ENCODE measurements at places on chromosomes 16 and 17.

- DNase-seq: no peak
Observed at GRCh38 chr17:15392326-15392741, 50.9 kb upstream of the TEKT3 start.

DNA sequence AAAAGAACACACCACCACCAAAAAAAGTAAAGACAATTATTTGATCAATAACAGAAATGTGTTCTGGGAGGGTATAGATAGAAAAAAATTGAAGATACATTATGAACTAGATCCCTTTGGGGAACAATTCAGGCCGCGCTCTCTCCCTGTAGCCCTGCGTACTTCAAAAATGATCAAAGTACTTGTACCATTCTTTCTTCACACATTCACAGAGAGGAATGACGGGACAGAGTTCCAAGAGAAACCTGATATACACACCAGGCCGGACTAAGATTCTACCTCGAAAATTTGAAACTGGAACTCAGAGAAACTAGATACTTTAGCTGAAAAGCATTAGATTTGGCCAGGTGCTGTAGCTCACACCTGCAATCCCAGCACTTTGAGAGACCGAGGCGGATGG, 50.0 kb downstream of the CNOT1 start:
- no peak for DNase-seq

DNA sequence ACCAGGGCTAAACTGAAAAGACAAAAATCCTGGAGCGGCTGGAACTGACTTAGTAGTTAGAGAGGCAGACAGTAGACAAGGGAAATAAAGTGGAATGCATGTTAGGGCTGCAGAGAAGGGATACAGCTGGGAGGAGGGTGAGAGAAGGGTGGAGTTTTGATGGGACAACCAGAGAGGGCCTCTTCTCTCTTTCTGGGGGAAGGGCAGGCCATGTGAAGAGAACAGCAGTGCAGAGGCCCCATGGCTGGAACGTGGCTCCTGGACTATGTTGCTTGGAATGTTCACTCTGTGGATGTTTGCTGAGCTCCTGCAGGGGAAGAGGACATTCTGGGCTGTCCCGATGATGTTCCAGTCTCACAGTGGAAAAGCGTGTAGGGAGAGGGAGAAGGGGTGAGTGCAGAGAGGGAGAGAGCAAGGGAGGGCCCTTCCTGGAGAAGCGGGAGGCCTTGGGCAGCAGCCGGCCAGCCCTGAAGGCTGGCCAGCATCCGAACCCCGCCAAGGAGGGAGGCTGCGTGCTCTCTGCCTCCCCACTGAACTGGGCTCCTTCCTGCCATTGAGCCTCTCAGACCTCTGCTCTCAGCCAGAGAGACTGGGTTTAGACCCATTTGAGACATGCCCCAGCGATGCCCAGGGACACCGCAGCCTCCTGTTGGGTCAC, 33.1 kb upstream of the GSE1 start:
- DNase-seq: no peak

- DNase-seq: no peak
Observed at GRCh38 chr17:38873640-38874380, 4.0 kb downstream of the LASP1 start.

- DNase-seq: no peak
Observed at GRCh38 chr17:80921159-80921558, 70.5 kb upstream of the CHMP6 start.

DNA sequence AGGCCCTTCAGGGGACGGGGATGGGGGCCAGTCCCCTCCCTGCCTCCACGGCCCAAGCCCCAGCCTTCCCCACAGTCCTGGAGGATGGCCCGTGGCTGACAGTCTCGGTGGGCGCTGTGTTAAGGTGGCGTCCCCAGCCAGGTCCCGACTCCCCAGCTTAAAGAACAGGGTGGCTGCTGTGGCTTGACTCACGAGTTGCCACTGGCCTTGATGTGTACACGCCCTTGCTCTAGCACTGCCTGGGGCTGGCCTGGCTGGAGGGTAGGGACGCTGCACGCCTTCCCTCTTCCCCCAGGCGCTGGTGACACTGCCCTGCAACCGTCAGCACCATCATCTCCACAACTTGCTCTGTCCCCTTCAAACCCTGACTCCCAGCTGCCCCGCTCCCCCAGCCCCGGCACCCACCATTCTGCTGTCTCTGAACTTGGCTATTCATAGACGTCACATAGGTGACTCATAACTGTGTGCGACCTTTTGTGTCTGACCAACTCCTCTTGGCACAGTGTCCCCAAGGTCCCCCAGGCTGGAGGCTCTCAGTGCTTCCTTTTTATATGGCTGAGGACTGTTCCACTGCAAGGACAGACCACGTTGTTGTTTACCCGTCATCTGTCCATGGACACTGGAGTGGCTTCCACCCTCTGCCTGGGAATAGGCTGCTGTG, 6.3 kb downstream of the GNPTG start:
- DNase-seq: no peak

- DNase-seq: no peak
Observed at GRCh38 chr16:9824200-9825068, 357.8 kb downstream of the GRIN2A start.

DNA sequence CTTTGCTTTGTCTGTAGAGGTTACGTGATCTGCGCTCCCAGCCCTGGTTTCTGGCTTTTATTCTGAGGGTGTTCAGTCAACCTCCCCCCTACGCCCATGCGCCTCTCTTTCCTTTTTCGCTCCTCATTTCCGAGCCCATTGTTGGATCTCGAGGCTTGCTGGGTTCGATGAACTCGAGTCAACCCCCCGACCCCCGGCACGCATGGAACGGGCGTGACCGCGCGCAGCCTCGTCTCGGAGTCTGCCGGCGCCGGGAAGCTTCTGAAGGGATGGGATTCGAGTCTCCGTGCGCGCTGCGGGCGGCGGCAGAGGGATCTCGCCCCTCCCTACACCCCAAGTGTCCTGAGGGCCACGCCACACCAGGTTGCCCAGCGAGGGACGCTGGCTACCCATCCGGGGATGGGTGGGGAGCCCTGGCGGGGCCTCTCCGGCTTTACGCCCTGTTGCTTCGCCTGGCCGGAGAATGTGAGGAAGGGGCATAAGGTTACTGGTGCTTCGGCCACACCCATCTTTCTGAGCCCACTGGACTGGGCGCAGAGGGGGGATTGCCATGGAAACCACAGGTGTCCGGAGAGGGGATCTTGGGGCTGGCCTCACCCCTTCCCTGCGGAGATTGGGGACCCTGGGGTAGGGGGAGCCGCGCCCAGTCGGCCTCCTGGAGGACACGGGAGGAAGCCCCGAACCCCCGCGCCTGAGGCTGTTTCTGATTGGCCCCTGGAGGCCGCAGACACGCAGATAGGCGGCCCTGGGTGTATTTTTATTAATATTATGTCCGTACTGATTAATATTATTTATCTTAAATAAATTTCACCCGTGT, 1.8 kb downstream of the MAPT start:
- no peak for DNase-seq

GRCh38 chr16:66553223-66553622, 847 bp downstream of the CKLF start:
- no peak for DNase-seq

DNA sequence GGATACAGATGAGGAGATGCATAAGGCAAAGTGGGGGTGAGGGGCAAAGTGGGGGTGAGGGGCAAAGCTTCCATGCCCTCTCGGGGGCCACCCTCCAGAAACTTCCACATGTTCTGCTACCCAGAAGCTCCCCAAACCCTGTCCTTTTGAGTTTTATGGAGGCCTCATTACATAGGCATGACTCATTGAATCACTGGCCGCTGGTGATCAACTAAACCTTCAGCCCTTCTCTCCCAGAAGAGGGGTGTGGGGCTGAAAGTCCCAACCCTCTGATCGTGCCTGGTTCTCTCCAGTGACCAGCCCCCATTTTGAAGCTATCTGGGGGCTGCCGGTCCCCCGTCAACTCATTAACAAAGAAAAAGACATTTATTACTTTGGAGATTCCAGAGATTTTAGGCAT, 27.5 kb downstream of the ITGAE start:
- no peak for DNase-seq

DNA sequence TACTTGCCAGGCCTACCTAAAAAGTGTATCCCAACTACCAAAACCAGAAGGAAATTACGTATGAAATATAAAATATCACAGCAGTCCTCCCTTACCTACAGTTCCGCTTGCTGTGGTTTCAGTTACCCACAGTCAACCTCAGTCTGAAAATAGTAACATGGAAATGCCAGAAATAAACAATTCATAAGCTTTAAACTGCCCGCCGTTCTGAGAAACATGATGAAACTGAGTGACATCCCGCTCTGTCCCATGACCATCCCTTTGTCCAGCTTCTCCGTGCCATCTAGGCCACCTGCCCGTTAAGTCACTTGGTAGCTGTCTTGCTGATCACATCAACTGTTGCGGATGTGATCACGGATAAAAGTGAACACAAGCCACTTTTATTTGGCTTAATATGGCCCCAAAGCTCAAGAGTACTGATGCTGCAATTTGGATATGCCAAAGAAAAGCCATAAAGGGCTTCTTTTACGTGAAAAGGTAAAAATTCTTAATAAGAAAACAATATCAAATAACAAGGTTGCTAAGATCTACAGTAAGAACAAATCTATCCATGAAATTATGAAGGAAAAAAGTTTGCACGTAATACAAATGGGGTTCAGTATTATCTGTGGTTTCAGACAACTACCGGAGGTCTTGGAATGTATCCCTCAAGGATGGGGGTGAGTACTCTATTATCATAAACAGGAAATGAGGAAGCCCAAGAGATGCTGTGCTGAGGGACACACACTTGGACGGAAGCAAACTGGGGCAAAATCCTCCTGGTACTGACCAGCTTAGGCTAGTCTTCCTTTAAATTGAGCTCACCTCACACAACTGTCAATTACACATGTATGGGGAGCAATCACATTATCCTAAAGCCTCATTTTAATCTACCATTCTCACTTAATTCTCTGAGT, 8.2 kb downstream of the USP22 start:
- no peak for DNase-seq

DNA sequence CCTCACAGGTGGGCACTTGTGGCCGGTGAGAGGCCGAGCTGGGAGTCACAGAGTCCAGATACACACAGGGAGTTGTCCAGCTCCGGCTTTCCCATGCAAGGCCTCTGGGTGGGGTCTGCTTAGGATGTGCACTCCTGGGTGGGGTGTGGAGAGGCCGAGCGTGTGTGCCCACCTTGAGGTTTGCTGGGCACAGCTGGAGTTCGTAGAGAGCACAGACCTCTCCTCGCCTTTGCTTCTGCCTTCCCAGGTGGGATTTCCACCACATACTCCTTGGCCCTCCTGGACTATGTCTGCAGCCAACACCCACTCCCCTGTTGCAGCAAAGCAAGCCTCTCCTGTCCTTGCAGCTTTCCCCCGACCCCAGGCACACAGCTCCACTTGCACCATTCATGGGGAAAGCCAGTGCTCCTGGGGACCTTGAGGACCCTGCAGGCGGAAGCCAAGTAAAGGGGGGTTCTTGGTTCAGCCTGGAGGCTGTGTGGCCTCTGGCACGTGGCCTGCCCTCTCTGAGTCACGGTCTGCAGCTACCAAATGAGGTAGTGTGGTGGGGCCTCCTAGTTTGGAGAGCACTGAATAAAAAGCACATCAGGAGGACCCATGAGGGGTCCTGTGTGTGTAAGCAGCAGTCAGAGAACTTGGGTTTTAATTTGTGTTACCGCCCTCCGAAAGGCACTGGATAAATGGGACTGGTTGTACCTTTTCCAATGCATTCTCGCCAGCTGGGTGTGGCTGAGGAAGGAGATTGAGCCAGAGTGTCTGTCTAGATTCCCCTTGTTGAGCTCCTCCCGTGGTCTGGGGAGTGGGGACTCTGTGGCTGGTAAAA, 31.5 kb downstream of the MPRIP start:
- no peak for DNase-seq

GRCh38 chr16:8512941-8513624, 77.2 kb downstream of the TMEM114 start:
- no peak for DNase-seq

- no peak for DNase-seq
Observed at GRCh38 chr17:74883241-74883745, 10.1 kb downstream of the FADS6 start.

DNA sequence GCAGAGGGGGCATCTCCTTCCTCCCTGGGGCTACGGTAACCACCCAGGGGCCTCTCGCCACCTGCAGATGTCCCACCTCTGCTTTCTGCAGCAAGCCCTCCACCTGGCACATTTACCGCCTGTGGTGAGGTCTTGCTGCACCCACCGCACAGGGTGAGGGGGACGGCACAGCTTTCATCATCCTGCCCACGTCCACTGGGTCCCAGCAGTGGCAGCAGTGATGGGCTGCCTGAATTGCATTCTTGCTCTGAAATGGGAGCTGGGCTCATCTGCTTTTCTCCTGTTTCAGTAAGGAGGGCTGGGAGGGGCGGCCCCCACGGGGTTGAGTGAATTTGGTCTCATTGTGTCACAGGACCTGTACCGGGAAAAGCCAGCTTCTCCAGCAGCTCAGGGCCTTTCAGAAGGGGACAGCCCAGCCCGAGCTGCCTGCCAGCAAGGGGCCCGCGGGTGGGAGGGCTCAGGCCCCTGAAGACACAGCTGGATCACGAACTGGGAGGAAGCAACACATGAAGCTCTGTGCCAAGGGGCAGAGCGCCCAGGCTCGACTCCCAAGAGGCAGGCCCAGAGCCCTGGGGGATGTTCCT, 12.7 kb downstream of the DNAAF8 start:
- no peak for DNase-seq

DNA sequence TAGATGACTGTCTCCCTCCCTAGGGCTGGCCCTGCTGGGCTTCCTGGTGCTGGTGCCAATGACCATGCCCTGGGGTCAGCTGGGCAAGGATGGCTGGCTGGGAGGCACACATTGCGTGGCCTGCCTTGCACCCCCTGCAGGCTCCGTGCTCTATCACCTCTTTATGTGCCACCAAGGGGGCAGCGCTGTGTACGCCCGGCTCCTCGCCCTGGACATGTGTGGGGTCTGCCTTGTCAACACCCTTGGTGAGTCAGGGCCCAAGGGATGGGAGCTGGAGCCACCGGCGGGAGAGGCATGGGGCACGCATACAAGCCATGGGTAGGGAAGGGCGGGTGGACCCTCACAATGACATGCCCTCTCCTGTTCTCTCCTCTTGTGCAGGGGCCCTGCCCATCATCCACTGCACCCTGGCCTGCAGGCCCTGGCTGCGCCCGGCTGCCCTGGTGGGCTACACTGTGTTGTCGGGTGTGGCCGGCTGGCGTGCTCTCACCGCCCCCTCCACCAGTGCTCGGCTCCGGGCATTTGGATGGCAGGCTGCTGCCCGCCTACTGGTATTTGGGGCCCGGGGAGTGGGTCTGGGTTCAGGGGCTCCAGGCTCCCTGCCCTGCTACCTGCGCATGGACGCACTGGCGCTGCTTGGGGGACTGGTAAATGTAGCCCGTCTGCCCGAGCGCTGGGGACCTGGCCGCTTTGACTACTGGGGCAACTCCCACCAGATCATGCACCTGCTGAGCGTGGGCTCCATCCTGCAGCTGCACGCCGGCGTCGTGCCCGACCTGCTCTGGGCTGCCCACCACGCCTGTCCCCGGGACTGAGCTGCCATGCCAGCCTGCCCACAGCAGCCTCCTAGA, 2.2 kb downstream of the PAQR4 start:
- no peak for DNase-seq

GRCh38 chr16:20285993-20286499, 41.3 kb downstream of the GP2 start:
- no peak for DNase-seq

GRCh38 chr17:8921147-8921546, 44.4 kb downstream of the PIK3R5 start:
- DNase-seq: no peak
